ENCODE measurements at places on chromosomes 12 and 14.

- no peak for DNase-seq
Measured at GRCh38 chr12:119828300-119828699, 48.8 kb downstream of the CIT start.

GRCh38 chr14:94180655-94181271 lies 6.6 kb downstream of the PPP4R4 start:
- no peak for DNase-seq

- no peak for DNase-seq
Measured at GRCh38 chr12:94951071-94951934, 52.2 kb downstream of the NDUFA12 start.

DNA sequence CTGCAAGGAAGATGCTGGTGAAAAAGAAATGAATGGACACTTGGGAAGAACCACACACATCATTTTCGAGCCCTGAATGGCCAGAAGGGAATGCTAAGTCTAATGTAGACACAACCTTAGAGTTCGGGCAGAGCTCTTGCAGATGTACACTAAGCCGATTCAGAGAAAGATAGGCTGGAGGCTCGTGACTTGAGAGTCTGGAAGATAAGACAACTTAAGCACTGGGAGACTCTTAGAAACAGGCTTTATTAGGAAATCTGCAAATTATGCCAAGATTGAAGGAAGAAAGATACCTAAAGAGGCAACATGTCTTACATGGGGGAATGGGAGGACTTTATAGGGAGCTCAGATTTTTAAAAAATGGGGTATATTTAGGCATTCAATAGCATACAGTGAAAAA lies 13.5 kb downstream of the TBPL2 start:
- DNase-seq = no peak

DNA sequence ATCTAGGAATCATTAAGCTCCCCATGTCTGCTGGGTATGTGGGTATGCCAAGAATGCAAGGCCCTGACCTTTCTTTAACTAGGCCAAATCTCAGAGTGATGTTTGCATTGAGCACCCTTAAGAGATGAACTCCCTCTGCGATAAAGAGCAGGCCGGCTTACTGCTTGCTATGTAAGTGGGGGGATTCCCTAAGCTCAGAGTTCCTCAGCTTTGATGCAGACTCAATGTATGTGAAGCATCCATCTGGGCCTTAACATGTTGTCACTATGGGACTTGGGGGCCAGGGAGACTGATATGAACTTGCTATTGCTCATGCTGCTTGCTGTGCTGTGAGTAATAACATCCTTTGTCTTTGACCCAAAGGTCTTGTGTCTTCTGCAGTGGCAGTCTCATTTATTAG lies 149.7 kb downstream of the C12orf75 start:
- DNase-seq = no peak

DNA sequence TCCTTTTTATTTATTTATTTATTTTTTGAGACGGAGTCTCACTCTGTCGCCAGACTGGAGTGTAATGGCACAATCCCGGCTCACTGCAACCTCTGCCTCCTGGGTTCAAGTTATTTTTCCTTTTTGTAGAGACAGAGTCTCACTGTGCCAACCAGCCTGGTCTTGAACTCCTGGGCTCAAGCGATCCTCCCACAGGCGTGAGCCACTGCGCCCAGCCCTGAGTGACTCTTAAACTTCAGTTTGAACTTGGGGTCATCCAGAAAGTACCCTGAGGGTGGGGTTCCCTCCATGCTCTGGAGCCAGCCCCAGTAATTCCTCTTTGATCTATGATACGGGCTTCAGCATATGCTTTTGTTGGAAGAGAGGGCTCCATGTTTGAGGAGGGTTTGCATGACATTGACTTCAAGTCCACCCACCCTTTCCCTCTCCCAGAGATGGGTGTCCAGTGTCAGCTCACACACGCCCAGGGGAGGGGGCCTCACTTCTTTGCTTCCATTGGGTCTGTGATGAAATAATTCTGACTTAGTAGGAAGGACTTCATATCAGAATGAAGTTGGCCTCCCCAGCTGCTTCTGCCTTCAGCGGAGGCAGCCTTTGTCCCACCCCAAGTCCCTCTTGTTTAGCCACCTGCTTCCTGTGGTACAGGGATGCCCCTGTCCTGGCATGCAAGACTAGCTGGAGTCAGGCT lies 11.9 kb downstream of the SDS start:
- no peak for DNase-seq

DNA sequence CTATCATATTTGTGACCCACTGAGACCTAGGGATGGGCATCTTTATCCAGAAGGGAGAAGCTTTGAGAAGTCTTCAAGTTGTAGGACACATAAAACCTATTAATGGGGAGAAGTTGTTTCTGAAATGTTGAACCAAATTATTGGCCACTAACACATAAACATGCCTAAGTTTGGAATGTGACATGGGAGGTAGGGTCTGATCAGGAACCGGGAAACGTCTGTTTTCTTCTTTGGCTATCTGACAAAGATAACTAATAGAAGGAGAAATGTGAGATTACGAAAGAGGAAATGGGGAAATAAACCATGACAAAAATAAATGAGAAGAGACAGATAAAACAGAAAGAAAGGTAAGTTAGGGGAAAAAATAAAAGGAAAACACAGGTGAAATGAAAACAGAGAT lies 425.2 kb downstream of the EGLN3 start:
- no peak for DNase-seq

- DNase-seq = peak; percentile 4
Measured at GRCh38 chr12:109020796-109021380, at the start of gene SVOP. Gene SVOP, minus strand, starts transcription at chr12:109021068. Its CDS starts 200 bp downstream, at chr12:109020868.

- no peak for DNase-seq
Measured at GRCh38 chr14:64550621-64551333, 1.0 kb downstream of the PPP1R36 start.

- DNase-seq = no peak
Measured at GRCh38 chr14:58133739-58134138, 18.3 kb downstream of the ARMH4 start.

DNA sequence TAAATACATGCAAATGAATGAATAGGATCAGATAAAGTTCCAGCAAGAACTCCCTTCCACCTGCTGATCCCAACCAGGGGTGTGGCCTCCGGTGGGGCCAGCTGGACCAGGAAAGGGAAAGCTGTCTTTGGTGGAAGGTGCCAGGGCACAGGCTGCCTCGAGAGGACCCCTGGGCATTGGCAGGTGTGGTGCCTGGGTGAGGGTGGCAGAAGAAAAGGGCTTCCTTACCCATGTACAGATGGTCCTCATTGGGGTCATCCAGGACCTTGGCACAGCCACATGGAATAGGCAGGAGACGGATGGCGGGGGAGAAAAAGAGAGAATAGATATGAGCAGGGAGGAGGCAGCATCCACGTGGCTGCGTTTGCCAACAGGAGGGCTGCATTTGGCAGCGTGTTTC lies 36.4 kb downstream of the CAMKK2 start:
- no peak for DNase-seq

DNA sequence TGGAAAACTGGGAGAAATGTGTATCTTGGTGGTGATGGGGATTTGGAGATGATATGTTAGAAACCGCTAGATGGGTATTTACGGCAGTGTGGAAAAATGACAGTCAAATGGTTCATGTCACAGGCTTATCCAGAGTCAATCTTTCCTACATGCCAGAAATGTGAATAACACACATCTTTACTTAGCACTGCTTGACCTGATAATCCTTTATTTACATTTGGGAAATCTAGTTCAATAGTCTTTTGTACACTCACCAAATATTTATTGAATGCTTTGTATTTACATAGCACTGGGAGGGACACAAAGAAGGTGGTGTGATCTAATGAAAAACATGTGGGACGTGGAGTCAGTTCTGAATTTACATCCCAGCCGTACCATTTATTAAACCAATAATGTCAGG lies 208.2 kb downstream of the DIO2 start:
- no peak for DNase-seq

- no peak for DNase-seq
Measured at GRCh38 chr12:16008421-16008824, 97.3 kb downstream of the DERA start.

DNA sequence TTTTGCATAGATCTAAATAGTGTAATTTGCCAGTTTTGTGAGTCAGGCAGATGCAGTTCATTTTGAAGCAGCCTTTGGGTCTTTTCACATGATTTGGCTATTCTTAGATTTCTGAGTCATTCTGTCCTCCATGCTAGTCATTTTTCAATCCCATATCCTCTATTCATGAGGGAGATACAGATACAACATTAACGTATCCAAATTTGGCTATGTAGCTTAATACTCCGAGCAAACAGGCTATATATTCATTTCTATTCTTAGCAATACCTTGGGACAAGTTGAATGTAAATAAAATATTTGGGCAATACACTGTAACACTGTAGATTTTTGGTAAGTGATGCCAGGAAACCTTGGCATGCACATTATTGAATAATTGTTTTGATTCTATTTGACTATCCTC lies 270.7 kb upstream of the PDE3A start:
- no peak for DNase-seq

- DNase-seq = no peak
Measured at GRCh38 chr12:22860926-22861325, 236.0 kb downstream of the ETNK1 start.

GRCh38 chr12:64392221-64392620 lies 1.7 kb upstream of the C12orf56 start:
- DNase-seq = no peak
